CD4-positive, alpha-beta T cell treated with Interleukin-21 for 1 hour (primary cell): ENCODE measurements at places on chromosomes 7 and 10.

DNA sequence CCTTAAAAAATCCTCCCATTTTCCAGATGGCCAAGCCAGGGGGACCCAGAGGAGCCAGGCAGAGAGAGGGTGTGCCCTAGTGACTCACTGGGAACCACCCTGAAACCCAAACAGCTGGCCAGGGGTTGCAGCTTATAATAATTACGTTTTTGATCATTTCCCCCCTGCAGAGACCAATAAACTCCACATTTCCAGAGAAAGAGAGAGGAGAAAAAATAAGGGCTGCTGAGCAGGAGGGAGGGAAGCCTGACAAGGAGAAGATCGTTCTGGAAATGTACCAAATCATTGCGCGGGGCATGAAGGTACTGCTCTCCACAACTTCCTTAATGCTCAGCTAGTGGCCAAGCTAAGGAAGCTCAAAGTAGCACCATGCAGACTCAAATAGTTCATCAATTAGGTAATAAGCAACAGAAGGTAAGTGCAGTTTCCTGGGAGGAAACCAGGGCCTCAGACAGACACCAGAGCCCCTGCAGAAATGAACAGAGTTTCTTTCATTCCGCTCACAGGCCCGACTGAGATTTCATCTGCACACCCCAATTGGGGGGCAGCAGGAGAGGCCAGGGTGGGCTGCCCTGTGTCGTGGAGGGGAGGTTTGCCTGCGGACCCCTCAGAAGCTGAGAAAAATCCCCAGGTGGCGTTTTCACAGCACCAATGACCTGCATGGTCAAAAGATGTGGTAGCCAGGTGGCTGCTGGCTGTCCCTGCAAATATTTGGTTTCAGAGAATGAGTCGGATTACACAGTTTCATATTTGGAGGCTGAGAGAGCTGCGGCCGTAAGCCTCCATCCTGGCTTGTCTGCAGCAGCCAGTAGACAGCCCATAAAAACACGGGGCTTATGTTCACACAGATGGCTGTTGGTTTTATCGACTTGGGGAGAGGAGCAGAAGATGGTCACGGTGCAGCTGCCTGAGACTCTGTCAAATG, 153.2 kb upstream of the LYZL2 start:
- DNase-seq, result no peak

DNA sequence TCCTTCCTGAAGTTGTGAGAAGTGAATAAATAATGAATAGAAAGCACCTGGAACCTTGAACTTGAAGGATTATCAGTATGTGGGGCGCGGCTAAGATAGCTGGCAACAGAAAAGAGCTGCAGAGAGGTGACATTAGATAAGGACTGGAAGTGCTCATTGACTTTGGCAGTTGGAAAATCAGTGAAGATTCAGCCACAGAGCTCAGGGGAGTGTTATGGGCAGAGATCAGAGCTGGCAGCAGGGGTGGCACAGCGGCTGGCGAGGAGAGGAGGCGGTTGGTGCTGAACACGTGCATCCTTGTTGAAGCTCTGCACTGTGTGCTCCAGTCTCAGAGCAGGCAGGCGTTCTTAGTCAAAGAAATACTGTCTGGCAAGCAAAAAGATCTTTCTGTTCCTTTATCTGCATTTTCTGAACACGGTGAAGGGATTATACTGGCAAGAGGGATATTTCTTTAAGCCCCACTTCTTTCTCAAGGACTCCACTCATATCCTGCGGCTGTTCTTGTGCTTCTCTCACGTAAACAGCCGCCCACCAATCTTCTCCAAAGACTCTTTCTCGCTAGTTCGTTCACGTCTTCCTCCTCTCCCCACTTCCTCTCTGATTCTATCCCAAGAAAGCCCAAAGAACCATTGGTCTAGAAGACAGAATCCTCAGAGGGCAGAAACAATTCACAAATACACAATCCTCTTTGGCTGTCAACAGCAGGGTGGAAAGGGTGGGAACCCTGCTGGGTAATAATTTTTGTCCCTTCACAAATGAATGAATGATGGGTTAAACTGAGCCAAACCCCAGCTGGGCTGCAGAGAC, 38.6 kb upstream of the ADD3 start:
- no peak for DNase-seq

- no peak for DNase-seq
Measured at GRCh38 chr7:123209786-123210185, 10.0 kb upstream of the SLC13A1 start.

DNA sequence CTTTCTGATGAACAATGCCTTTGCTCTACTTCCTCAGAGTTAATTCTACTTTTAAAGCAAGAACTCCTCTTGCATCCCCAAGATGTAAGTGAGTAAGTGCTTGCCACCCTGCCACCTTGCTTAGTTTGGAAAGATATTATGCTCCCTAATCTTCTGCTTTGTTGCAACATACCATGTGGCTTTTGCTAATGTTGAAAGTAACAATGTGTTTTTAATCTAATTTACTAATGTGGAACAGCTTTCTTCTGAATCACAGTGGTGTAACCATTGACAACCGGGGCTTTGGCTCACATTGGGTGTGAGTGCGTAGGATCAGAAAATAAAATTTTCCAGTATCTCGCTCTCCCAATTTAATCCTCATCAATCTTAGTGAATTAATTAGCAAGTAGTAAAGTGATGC, 254.1 kb upstream of the PTER start:
- no peak for DNase-seq

DNA sequence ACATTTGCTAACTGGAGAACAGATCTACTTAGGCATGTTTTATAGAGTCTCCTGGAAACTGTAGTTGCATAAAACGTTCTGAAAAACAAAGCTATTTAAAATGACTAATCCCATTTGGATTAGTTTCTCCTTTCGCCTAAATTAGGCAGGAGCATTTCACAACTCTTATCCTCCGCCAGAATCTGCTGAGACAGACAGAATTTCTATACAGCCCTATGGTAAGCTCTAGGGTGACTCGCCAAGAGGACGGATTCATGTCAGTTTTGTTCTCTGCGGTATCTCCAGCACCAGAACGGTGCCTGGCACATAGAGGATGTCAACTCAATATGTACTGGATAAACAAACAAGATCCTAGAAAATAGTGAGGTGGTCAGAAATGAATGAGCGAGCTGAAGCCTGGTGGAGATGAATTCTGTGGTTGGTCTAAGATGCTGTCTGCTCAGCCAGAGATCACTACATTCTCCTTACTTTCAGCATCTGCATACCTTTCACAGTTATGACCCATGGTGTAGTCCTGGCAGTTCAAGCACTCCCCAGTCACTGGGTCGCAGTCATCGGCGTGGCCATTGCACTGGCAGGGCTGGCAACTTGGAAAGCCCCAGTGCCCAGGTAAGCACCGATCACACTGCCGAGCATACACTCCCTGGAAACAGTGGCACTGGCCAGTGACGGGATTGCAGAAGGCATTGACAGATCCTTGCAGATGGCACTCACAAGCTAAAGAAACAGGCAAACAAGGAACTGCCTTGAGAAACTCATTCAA, 44.0 kb downstream of the LAMB1 start:
- DNase-seq, result no peak

- no peak for DNase-seq
Measured at GRCh38 chr7:2983586-2983985, 60.1 kb downstream of the CARD11 start.

DNA sequence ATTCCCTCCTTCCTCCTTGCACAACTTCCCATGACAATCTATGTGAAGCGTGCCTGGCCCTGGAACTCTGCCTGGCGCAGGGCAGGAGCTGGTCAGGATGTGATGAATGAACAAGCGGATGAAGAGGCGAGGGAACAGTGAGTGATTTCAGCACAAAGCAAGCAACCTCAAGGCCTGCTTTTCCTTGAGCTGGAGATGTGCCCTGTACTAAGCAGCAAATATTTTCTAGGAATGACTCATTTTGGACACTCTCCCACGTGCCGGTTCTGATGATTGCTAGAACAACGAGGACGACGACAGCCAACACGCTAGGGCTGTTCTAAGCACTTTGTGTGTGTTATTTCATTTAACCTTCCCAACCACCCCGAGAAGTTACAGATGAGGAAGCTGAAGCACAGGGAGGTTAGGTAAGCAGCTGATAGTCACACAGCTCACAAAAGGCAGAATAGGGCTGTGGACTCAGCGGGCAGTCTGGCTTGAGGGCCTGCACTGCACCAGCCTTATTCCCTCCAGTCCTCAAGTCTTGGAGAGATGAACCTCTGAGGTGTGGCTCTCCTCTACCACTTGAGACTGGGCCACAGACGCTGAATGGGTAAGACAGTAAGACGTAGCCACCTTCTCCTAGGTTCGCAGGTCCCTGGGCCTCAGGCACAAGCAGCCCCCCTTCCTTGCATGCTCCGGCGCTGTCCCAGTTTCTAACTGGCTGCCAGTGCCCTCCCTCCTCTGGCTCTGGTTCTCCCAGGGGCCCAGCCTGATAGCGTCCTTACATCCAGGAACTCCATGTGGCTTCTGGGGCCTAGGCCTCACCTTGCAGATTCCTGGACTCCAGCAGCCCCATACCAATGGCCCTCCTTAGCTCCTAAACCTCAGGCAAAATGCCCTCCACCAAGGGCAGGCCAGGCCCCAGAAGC, 59.0 kb downstream of the YKT6 start:
- no peak for DNase-seq

DNA sequence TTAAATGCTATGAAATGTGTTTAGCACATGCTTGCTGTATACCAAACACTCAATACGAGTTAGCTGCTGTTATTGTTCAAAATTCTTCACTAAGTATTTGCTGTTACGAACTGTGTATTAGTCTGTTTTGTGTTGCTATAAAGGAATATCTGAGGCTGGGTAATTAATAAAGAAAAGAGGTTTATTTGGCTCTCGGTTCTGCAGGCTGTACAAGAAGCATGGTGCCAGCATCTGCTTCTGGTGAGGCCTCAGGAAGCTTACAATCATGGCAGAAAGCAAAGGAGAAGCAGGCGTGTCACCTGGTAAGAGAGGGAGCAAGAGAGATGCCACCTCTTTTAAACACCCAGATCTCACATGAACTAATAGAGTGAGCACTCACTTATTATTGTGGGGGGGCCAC, 1.6 kb downstream of the UBE2D4 start:
- no peak for DNase-seq

- no peak for DNase-seq
Measured at GRCh38 chr7:32025381-32026082, 44.7 kb downstream of the PDE1C start.

DNA sequence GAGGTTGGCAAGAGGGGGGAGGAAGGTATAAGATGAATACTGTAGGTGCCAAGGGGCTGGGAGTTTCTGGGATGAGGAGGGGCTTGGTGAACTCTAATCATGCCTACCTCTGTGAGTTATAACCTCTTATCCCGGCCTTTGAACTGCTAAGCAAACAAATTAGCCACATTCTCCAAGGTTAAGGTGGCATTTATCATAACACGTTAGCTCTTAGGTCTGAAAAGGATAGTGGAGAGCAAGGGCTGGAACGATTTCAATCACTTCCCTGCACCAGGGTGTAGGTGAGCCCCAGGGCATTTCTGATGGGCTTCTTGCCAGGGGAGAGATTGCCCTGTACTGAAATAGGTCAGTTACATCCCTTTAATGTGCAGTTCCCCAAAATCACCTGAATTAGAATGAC, 28.6 kb upstream of the DMBT1 start:
- DNase-seq, result no peak

GRCh38 chr10:78567680-78568455, 500.9 kb upstream of the ZMIZ1 start:
- no peak for DNase-seq

DNA sequence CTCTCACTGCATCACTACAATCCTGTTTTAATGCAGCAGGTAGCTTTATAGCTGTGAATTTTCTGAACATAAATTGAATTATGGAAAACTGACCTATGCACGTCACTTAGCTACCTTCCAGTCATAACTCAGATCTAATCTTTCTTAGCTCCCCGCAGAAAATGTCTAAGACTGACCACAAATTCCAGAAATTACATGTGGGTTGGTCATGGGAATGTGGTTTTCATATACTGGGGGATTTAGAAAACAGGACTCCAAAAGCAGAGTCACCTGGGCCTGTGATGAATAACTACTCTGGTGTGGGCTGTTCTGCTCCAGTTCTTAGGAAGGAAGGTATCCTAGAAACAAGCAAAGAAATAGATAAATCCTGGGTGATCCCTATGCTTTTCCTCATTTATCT, 178.4 kb upstream of the LRRTM3 start:
- DNase-seq, result no peak
